ENCODE measurements at places on chromosomes 2 and 18.

DNA sequence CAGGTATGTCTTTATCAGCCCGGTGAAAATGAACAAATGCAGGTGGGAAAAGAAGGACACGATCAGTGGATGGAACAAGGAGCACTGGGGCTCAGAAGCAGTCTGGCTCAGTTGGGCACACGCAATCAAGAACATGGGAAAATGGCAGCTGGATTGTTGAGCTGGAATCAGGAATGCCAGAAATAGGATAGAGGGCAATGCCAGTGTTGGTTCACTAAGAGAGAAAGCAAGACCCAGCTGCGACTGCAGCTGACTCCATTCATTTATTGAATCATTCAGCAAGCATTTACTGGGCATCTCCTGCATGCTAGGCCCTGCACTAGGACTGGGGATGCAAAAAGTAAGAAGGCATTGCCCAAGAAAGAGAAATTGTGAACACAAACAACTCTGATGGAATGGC lies 13.6 kb upstream of the TTR start:
- no peaks in the 10 kb centered on the region for H3K27me3 ChIP-seq
- H3K4me1 ChIP-seq: no peaks in the 10 kb centered on the region
- no peak overlapping the region for H3K27ac ChIP-seq
- no peak for DNase-seq

DNA sequence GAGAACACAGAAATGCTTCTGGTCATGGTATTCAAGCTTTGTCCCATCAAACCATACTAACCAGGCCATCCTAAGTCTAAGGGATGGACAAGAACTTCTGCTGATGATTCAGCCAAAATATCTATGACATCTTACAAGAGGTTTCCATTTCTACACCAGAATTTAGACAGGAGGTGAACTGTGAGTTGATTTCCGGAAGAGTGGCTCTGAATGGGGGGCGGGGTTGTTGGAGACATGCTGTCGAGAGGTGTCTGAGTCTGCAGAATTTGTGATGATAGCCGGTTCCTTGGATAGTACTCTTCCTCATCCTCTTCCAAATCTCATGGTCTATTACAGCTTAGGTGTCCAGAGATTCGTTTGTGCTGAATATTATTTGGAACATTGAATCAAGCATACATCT lies 408.7 kb upstream of the TCF4 start:
- H3K27me3 ChIP-seq: no peaks in the 10 kb centered on the region
- no peaks in the 10 kb centered on the region for H3K36me3 ChIP-seq
- no peak overlapping the region for H3K27ac ChIP-seq
- no peaks in the 10 kb centered on the region for H3K4me1 ChIP-seq
- H3K4me3 ChIP-seq: no peak overlapping the region

- H3K4me3 ChIP-seq: no peak overlapping the region
- DNase-seq: no peak
Observed at GRCh38 chr18:9616049-9616448, 1.7 kb upstream of the PPP4R1 start.

GRCh38 chr2:147630585-147630984 lies 214.2 kb upstream of the ACVR2A start:
- no peak overlapping the region for H3K27ac ChIP-seq
- DNase-seq: no peak
- no peaks in the 10 kb centered on the region for H3K27me3 ChIP-seq
- H3K4me3 ChIP-seq: no peak overlapping the region
- peaks cover 28% of the 10 kb centered on the region for H3K4me1 ChIP-seq
- H3K36me3 ChIP-seq: no peaks in the 10 kb centered on the region

DNA sequence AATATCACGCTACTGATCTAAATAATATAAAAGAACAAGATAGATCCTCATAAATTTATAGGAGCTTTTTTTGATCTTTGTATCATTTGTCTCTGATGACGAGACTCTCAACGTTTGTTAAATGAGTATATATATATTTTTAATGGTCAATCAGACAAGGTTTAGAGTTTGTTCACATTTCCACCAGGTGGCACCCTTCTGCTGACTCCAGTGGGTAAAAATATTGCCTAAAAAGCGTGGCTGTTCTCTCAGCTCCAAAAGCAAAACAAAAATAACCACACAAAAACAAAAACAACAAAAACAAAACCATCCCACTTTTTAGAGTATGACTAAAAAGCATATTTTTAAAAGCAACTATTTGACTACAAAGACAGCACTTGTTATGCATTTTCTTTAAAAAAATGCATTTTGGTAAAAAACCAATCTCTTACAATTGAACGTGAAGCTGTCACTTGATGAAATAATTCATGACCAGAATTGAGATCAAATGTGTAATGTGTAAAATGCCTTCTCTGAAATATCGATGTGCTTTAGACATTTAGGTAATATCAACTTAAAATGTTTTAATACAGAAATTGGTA lies 723.2 kb downstream of the DPP10 start:
- no peak overlapping the region for H3K4me3 ChIP-seq
- H3K27me3 ChIP-seq: no peaks in the 10 kb centered on the region
- H3K27ac ChIP-seq: no peak overlapping the region
- DNase-seq: no peak
- H3K36me3 ChIP-seq: no peaks in the 10 kb centered on the region
- H3K4me1 ChIP-seq: no peaks in the 10 kb centered on the region

DNA sequence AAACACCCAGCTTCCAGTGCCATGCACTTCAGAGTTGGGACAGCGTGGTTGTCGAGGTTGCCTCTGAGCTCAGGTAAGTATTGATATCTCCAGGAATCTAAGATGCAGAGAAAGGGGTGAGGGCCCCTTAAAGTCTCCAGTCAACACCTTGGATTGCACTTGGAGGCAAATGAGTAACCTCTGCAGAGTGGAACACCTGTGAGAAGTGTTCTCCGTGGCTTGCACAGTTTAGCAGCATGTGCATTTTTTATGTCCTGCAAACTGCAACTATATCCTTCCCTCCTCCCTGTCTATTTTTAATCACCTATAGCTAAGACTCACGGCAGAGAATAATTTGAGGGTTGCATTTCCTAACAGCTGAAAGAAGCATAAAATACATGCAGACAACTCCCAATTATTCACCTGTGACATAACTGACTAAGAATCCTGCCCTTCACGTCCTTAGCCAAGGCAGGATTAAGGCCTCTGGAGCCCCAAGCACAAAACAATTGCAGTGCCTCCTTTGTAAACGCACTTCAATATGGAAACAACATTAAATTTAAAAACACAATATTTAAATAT lies 1.6 kb upstream of the ZNF385B start:
- H3K27me3 ChIP-seq: peaks cover 13% of the 10 kb centered on the region
- H3K27ac ChIP-seq: no peak overlapping the region
- H3K4me1 ChIP-seq: no peaks in the 10 kb centered on the region
- DNase-seq: no peak
- H3K4me3 ChIP-seq: no peak overlapping the region

- no peaks in the 10 kb centered on the region for H3K27me3 ChIP-seq
- no peak for DNase-seq
- H3K4me1 ChIP-seq: no peaks in the 10 kb centered on the region
- no peak overlapping the region for H3K27ac ChIP-seq
- no peak overlapping the region for H3K4me3 ChIP-seq
Observed at GRCh38 chr2:105258835-105259350, 17.4 kb downstream of the GPR45 start.

- no peaks in the 10 kb centered on the region for H3K4me1 ChIP-seq
- no peaks in the 10 kb centered on the region for H3K27me3 ChIP-seq
- H3K36me3 ChIP-seq: no peaks in the 10 kb centered on the region
- DNase-seq: no peak
Observed at GRCh38 chr2:74939919-74940812, 18.3 kb upstream of the POLE4 start.

DNA sequence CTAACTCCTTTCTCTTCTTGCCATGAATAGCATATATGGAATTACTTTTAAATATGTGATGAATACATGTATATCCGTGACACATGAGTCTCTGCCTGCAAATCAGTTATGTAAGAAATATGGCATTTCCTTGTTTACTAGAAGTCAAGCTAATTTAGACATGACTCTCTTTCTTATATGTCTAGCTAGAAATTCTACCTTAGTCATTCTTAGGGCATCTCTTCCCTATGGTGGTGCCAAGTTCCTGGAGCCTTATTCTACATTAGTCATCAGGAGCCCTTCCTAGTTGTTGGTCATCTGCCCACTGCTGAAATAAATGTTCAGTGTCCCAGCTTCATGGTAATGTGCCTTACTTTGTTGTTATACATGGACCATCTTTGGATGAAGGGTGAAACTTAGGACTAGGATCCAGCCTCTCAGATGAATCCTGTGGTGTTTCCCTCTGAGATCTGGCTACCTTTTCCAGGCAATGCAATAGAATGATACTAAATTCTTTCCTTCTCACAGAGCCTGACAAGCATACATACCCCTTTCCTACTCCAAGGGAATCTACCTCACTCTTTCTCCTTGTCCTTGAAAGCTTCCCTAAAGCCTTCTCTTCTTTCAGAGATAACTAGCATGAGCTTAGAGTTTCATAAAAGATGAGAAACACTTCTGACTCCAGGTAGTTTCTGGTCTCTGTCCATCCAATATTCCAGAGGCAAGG lies 415.3 kb upstream of the VWC2L start:
- H3K36me3 ChIP-seq: no peaks in the 10 kb centered on the region
- no peaks in the 10 kb centered on the region for H3K27me3 ChIP-seq
- no peaks in the 10 kb centered on the region for H3K4me1 ChIP-seq
- no peak overlapping the region for H3K4me3 ChIP-seq
- no peak for DNase-seq
- no peak overlapping the region for H3K27ac ChIP-seq
